ENCODE measurements at places on chromosomes 3 and 15. TPM values are rescaled to one million over a fixed set of nuclear protein-coding genes. Genes with fewer than 3 reads are reported as not detected.
A peak's percentile ranks its signal among the peaks of the same experiment; 100 is the strongest.

GRCh38 chr3:141115789-141116541 lies 64.8 kb downstream of the SPSB4 start:
- H3K36me3 ChIP-seq, result no peaks in the 10 kb centered on the region
- H3K27ac ChIP-seq, result no peak overlapping the region
- H3K4me3 ChIP-seq, result no peak overlapping the region
- H3K4me1 ChIP-seq, result no peaks in the 10 kb centered on the region

DNA sequence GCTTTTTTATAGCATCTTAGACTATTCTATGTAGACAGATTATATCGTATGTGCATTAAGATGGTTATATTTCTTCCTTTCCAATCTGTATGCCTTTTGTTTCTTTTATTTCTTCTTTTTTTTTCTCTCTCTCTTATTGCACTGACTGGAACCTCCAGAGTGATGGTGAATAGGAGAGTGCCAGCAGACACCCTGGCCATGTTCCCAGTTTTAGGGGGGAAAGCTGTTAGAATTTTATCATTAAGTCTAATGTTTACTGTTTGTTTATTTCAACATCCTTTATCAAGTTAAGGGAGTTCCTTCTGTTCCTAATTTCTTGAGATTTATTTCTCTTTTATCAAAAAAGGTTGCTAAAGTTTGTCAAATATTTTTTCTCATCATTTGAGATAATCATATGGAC lies 116.6 kb upstream of the LRTM1 start:
- H3K4me1 ChIP-seq, result no peaks in the 10 kb centered on the region
- no peak overlapping the region for H3K4me3 ChIP-seq
- H3K27me3 ChIP-seq, result no peaks in the 10 kb centered on the region
- no peak for DNase-seq

DNA sequence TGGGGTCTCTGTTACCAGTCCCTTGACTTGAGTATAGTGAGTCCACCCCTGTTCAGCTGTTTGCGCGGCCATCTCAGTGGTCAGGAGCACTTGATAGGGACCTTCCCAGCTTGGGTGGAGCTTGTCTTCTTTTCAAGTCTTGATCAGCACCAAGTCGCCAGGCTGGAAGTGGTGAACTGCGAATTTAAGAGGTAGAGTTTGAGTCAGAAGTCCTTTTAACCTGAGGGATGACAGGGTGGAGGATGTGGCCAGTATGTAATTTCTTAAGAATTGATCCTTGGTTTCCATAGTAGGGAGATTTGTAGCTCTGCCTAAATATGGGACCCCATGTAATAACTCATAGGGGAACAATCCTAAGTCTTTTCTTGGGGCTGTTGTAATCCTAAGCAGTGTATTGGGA lies 86.3 kb upstream of the XCR1 start:
- no peak for DNase-seq
- peaks cover 27% of the 10 kb centered on the region for H3K36me3 ChIP-seq
- H3K4me3 ChIP-seq, result no peak overlapping the region
- peaks cover 2% of the 10 kb centered on the region for H3K27me3 ChIP-seq
- peak overlapping the region; percentile 66 for H3K27ac ChIP-seq

DNA sequence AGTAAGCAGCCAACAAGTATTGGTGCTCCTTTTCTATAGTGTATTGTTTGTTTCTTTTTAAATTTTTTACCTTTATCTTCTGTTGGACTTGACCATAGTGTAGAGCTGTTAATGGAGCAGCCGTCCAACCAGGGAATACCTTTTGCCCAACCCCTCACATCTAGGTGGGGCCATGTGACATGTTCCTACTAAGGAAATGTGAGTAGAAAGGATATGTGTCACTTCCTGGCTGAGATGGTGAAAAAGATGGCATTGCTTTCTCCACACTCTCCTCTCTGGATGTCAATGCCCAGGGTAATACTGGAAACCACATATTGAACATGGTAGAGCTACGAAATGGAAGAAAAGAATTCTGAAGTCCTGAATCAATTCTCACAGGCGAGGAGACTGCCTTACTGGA lies 218.8 kb downstream of the TBL1XR1 start:
- no peaks in the 10 kb centered on the region for H3K36me3 ChIP-seq
- H3K4me1 ChIP-seq, result peaks cover 8% of the 10 kb centered on the region
- peaks cover 2% of the 10 kb centered on the region for H3K27me3 ChIP-seq
- no peak overlapping the region for H3K4me3 ChIP-seq

GRCh38 chr3:58411036-58411435 lies 22.6 kb downstream of the PDHB start:
- no peaks in the 10 kb centered on the region for H3K27me3 ChIP-seq
- peaks cover 8% of the 10 kb centered on the region for H3K4me1 ChIP-seq
- H3K27ac ChIP-seq, result no peak overlapping the region
- H3K36me3 ChIP-seq, result peaks cover 43% of the 10 kb centered on the region
- no peak overlapping the region for H3K4me3 ChIP-seq

DNA sequence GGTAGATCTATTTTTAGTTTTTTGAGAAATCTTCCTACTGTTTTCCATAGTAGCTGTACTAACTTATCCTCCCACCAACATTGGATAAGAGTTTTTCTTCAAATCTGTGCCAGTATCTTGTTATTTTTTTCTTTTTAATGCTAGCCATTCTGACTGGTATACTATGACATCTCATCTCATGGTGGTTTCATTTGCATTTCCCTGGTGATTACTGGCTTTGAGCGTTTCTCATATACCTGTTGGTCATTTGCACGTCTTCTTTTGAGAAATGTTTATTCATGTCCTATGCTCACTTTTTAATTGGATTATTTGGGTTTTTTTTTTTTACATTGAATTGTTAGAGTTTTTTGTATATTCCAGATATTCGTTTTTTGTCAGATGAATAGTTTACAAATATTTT lies 398.1 kb downstream of the OCA2 start:
- H3K36me3 ChIP-seq, result no peaks in the 10 kb centered on the region
- DNase-seq, result no peak
- no peak overlapping the region for H3K27ac ChIP-seq
- H3K4me1 ChIP-seq, result no peaks in the 10 kb centered on the region
- H3K27me3 ChIP-seq, result no peaks in the 10 kb centered on the region
- H3K4me3 ChIP-seq, result no peak overlapping the region

DNA sequence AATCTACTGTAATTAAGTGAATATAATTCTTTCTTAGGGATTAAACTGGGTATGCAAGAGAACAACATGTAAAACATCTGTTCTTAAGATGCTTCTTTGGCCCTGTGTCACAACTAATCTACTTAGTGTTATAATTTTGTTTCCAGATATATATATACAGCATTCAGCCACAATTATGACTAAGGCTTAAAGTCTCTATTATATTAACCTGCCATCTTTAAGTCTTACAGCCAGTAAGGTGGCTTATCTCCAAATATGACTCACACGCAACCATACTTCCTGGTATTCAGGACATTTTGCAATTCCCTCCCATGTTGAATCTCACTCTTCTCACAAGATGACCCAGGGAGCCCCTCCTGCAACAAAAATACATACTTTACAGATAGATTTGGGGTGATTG lies 6.6 kb upstream of the KBTBD8 start:
- H3K4me1 ChIP-seq, result peaks cover 5% of the 10 kb centered on the region
- peaks cover 14% of the 10 kb centered on the region for H3K27me3 ChIP-seq
- H3K36me3 ChIP-seq, result no peaks in the 10 kb centered on the region
- H3K27ac ChIP-seq, result no peak overlapping the region

- H3K27ac ChIP-seq, result no peak overlapping the region
- H3K4me1 ChIP-seq, result peaks cover 4% of the 10 kb centered on the region
- H3K36me3 ChIP-seq, result peaks cover 42% of the 10 kb centered on the region
Observed at GRCh38 chr3:38229036-38229435, 36.6 kb upstream of the SLC22A13 start.

The HRG gene
- not detected for total RNA-seq

DNA sequence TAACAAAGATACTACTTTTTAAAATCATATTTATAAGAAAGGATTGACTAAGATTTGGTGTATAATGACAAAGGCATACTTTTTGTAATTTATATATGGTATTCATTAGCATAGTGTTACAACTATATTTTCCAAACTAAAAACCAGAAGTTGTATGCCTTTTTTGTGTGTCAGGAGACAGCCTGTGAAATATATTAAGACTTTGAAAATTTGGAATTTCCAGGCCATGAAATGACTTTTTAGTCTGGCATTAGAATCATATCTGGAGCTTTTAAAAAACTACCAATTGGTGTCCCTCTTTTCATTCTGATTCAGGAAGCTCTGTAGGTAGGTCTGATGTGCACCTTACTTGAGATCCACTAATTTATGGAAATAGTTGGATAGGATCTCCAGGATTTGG lies 41.9 kb downstream of the CALML4 start:
- H3K36me3 ChIP-seq, result peaks cover 17% of the 10 kb centered on the region
- no peak overlapping the region for H3K4me3 ChIP-seq
- H3K4me1 ChIP-seq, result no peaks in the 10 kb centered on the region
- no peaks in the 10 kb centered on the region for H3K27me3 ChIP-seq
- DNase-seq, result no peak

The LEO1 gene
- total RNA-seq, result 36.5 TPM

All from activated T-helper 1 cell treated with anti-CD3 and anti-CD28 coated beads, Interleukin-12 subunit alpha, Interleukin-12 subunit beta, Interleukin-2, Interleukin-4 antibody, amounts not matched to agents 30 ng/mL and 10 ng/mL and 1 ng/mL, durations not matched to agents 14 hours and 24 hours and 36 hours (primary cell).